ENCODE measurements at places on chromosomes 3 and 15. TPM values are rescaled to one million over a fixed set of nuclear protein-coding genes. Genes with fewer than 3 reads are reported as not detected.
A peak's percentile ranks its signal among the peaks of the same experiment; 100 is the strongest.

Gene NR1I2
- total RNA-seq = 0.12 TPM

GRCh38 chr15:68415501-68416157 lies 16.3 kb downstream of the ITGA11 start:
- no peak for DNase-seq

DNA sequence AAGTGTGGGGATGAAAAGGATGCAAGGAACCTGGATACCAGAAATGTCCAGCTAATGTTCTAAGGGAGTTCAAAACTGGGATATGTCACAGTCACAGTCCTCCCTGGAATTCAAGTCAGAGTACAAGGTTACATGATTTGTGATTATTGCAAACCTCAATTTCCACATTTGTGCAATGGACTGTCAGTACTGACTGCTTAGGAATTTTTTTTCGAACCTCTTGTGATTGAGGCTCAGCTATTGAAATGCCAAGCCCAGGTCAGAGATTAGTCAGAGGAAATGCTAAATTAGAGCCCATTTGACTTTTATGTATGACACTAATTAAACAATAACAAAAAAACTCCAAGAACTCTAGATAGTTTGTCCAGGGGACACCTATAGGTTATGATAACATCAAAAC lies 210.2 kb downstream of the THSD4 start:
- no peak for DNase-seq

Gene SLC28A2
- not detected for total RNA-seq

Gene KCNAB1
- total RNA-seq = not detected

DNA sequence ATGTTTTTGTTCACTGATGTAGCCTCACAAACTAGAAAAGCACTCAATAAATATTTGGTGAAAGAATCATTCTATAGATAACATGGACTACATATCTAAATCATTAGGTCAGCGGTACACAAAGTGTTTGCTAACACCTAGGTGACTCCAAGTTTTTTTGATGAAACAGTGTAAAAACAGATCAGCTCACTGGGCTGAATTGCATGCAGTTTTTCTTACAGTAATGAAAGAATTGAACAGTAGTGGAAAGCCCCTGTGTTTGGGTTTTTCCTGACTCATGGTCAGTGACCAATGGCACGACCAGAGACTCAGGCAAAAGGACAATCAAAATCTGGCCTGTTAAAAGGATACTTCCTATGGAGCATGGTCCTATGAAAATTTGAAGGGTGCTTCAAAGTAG lies 384.3 kb upstream of the EPHA6 start:
- no peak for DNase-seq

GRCh38 chr15:32029862-32030781 lies at the start of gene CHRNA7:
CHRNA7 (plus strand) TSS chr15:32030515; CDS start chr15:32030595, 80 bp downstream.
- peak; percentile 38 for DNase-seq

DNA sequence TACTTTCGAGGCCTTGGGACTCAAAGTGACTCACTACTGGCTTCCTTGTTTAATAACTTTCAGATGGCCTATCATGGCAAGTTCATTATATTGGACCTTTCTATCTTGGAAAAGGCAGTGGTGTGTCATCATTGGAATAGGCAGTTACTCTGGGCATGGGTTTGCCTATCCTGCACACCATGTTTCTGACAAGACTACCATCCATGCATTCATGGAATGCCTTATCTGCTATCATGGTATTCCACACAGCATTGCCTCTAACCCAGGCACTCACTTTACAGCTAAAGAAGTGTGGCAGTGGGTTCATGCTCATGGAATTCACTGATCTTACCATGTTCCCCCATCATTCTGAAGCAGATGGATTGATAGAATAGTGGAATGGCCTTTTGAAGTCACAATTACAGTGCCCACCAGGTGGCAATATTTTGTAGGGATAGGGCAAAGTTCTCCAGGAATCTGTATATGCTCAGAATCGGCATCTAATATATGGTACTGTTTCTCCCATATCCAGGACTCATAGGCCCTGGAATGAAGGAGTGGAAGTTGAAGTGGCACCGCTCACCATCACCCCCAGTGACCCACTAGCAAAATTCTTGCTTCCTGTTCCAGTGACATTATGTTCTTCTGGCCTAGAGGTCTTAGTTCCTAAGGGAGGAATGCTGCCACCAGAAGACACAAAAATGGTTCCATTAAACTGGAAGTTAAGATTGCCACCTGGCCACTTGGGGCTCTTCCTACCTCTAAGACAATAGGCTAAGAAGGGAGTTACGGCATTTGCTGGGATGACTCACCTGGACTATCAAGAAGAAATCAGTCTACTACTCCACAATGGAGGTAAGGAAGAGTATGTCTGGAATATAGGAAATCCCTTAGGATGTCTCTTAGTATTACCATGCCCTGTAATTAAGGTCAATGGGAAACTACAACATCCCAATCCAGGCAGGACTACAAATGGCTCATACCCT lies 1161.4 kb downstream of the SI start:
- peak; percentile 18 for DNase-seq
